Mammary epithelial cell (primary cell): ENCODE measurements at places on chromosomes 7 and 10.

- DNase-seq: no peak
Measured at GRCh38 chr7:55326945-55327626, 38.1 kb upstream of the LANCL2 start.

DNA sequence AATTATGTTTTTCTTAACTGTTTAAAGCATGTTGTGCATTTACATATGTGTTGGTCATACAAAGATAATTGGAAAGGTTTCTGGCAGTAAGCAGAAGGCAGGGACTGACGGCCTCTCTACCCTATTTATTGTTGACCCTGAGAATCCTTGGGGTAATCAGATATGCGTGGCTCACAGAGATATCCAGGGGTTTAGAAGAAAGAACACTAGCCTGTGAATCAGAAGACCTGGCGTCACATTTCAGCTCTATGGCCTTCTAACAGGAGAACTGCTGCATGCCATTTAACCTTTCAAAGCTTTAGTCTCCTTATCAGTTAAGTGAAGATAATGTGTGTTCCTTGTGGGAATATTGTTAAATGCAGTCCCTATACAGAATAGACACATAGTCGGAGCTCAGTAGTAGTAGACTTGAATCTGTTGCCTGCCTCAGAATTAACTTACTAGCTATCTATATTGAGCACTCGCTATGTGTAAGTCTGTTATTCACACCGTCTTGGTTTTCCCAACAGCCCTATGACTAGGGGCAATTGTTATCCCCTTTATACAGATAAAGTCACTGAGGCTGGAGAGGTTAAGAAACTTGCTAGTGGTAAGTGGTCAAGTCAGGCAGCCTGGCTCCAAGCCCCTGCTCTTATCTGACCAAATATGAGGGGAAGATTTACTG, 129.6 kb upstream of the ANKRD1 start:
- DNase-seq: no peak

GRCh38 chr7:37977243-37977642, 56.8 kb downstream of the EPDR1 start:
- DNase-seq: peak; percentile 40

DNA sequence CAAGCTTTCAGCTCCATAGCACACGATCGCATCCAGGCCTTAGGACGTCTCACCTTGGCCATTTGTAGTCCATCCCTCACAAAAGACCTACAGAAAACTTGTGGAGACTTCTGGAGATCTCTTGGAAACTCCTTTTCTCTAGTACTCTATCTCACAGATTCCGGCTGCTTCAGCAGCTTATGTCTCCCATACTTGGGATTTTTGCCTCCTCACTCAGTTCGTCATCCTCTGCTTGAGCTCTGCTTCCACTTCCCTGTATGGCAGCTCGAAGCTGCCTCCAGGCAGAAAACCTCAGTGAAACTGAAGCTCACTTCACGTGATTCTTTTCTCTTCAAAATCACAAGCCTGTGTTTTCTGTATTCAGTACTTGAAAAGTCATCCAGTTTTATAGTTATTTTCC, 178.7 kb upstream of the GDF10 start:
- DNase-seq: no peak

DNA sequence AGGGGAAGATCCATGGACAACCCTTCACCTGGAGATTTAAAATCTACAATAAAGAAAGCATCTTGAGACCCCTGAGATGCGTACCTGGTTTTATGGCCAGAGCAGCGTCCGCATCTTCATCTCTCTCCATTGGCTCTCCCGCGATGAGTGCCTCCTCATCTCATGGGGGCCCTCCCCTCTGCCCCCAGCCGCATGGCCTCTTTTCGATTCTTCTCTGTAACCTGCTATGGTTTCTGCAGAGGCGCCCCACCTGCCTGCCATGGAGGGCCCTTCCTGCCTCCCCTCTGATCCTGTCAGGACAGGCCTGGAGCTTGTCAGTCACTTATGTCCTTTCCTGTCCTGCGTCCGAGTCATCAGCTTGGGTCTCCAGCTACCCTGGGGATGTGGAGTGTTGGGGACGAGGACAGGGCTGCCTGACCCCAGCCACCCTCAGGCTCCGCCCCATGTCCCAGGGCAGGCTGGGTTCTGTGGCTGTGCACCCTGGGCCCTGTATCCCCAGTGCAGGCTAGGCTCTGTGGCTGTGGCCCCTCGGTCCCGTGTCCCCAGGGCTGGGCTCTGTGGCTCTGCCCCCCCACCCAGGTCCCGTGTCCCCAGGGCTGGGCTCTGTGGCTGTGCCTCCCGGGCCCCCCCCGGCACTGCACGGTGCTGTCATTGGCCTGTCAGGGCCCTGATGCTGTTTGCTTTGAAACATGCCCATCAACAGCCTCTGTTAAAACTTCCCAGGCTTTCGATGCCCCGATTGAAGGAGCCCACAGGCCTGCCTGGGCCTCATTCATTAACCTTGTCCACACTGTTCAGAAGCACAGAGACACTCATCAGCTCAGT, 99.8 kb downstream of the WDR37 start:
- DNase-seq: no peak

- no peak for DNase-seq
Measured at GRCh38 chr7:148726385-148726784, 27.7 kb downstream of the CUL1 start.

DNA sequence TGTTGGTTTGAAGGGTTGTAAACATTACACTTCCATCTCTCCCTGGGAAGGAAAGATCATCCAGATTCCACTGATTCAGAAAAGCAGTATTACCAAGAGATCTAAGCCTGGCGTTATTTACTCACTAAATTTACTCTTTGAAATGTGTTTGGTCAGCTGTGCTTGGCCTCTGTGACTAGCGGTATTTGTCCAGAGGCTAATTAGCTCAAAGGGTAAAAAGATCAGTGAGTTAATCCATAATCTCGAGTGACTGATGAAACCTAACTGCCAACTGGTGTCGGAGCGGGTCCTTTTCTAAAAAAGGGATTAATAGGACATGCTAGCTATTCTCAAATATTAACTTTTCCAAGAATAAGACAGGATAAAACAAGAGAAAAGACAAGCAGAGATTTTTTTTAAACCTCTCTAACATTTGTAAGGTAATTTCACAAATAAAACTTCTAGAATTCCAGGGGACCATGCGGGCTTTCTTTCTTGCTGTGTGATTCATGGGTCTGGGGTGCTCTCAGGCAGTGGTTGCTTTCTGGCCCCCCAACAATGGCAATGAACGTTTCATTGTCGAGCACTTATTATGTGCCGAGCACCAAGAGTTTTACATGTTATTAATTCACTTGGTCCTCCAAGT, 247.3 kb upstream of the AOAH start:
- no peak for DNase-seq

- DNase-seq: no peak
Measured at GRCh38 chr10:121296881-121297585, 301.2 kb downstream of the FGFR2 start.

DNA sequence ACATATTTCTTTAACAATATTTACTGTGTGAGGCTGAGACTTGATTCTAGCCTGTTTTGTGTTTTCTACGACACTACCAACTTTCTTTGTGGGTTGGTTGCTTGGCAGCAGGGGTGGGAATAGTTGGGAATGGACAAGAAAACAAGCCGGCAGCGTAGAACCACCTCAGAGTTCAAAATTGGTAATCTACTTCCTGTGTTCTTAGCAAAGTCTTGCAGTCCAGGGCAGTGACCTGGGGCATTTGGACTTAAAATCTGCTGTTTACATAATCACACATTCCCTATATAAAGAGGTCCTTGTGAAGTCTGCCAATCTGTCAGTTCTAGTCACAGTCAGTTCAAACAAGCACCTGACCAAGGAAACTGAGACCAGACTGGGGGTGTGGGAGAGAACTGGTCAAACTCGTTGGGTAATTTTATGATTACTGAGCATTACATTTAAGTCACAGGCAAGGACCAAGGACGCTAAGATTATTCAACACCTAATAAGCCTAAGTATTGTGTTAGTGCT, 167.9 kb downstream of the CPEB3 start:
- DNase-seq: peak; percentile 48

GRCh38 chr10:101041252-101041761, 10.3 kb downstream of the SFXN3 start:
- peak; percentile 70 for DNase-seq

- no peak for DNase-seq
Measured at GRCh38 chr7:112134039-112134438, 72.2 kb downstream of the DOCK4 start.

DNA sequence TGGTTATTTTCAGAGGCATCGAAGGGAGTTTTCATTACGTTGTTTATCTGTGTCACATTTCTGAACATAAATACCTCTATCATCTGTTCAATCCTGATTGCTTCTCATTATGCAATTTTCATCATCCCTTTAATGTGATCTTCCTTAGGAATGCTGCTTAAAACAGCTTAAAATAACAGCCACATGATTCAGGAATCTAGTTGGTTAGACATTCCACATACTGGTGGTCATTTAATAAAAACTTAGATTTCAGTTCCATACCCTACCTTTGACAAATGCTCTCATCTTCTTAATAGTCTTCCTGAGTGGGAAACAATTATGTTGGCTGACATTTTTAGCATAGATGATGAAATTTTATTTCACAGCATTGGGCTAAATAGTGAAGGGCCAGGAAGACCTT, 191.3 kb upstream of the CDCA7L start:
- no peak for DNase-seq

DNA sequence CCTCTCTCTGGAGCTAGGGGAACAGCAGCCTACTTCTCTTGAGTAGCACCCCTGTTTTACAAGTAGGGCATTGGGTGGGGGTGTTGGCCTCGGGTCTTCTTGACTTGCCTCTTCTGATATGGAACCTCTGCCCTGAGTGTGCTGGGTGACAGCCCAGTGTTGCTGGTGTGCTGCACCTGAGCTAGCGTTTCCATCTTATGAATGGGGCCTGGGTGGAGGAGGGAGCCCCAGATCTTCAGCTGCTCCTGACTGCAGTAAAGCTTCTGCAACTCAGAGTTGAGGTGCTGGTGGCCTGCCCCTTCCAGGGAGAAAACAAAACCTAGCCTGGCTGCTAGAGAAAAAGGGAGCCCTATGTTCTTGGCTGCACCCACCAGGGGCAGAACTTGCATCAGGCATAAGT, 202.5 kb upstream of the SHH start:
- DNase-seq: no peak

- DNase-seq: no peak
Measured at GRCh38 chr7:1710936-1711335, 40.9 kb downstream of the ELFN1 start.

DNA sequence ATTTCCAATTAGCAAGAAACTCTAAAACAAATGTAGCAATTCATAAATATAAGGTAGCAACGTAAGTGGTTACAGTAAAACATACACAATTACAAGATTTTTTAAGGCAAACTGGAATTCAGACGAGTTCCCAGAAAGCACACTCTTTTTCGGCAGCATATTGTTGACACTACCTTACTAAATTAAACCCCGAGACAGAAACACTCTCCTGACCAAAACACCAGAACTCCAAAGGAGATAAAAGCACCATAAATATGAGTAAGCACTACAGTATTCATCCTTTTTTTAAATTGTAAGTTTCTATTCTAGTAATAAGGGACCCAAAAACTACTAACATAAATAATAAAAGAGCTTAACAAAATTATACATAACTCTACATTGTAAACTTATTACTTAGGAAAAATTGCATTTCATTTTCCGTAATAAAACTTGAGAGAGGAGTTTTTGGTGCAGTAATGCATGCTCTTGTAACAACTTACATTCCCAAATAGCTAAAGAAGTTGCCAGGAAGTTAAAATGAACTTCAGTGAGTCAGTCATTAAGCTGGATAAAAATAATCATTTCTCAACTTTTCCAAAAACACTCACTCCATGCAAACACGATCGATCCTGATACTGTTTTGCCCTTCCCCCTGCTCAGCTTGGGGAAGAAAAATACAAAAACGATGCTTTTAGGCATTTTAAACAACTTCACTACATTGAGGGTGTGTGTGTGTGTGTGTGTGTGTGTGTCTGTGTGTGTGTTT, 2.0 kb downstream of the PIP4K2A start:
- no peak for DNase-seq

GRCh38 chr10:110181451-110181850, 26.0 kb upstream of the MXI1 start:
- no peak for DNase-seq

DNA sequence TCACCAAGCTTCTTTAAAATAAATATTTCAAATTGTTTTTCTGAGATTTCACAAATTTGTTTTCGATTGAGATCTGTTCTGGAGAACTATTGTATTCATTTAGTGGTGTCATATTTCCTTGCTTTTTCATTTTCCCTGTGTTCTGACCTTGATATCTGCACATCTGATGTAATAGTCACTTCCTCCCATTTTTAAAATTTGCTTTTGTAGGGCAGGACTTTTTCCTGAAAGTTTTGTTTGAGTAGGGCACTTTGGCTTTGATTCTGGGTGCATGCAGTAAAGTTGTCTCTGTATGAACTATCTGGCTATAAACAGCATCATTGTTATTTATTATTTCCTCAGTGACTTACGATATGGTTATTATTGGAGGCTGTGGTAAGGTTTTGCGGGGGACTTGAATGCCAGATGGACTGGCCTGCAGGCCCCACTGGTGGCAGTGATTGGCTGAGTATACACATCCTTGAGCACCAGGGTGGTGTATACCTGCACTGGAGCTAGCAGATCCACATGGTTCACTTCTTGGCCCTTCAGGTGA, 83.6 kb downstream of the CSTF2T start:
- no peak for DNase-seq

- peak; percentile 71 for DNase-seq
Measured at GRCh38 chr10:110420401-110421193, 77.1 kb upstream of the DUSP5 start.

DNA sequence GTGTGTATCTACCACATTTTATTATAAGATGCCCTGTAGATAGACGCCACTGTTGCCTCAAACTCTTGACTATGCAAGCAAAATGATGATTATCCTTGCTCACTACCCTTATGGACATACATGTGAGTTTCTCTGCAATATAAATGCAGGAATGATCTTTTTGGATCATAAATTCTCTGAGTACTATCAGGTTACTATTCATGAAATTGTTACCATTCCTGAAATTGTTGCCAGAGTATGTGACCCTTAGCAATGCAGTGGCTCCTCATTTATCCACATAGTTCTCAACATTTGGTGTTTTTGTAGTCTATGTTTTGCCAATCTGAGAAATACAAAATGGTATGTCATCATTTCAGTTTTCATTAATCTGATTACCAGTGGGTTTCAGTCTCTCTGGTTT, 166.2 kb upstream of the FAM3C start:
- no peak for DNase-seq

DNA sequence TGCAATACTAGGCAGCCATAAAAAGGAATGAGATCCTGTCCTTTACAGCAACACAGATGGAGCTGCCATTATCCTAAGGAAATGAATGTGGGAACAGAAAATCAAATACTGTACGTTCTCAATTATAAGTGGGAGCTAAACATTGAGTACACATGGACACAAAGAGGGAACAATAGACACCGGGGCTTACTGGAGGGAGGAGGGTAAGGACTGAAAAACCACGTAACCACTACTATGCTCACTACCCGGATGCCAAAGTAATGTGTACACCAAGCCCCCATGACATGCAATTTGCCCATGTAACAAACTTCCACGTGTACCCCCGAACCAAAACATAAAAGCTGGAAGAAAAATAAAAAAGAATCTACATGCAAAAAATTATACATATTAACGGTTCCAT, 587.0 kb downstream of the PARD3 start:
- no peak for DNase-seq
